NCI-H1092 (cell line): ENCODE measurements at places on chromosomes 16 and 17.

DNA sequence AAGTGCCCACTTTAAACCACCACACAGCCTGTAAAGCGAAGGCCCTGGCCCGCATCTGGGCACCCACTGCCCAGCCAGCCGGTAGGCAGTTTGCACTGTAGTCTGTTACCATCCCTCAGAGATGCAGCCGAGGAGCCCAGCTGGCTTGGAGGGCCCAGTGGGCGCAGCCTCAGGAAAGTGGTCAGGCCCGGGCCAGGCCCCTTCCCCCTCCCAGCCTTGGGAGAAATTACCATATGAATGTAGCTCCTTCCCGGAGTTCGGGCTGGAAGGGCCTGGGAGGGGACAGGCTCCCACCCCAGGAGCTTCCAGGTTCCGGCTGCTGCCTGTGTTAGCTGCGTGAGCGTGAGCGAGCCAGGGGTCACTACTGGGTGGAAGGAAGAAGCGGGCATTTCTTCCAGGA lies 325.4 kb downstream of the SEC14L1 start:
- no peak for DNase-seq

- DNase-seq = no peak
Measured at GRCh38 chr16:88298833-88299745, 83.7 kb upstream of the ZNF469 start.

DNA sequence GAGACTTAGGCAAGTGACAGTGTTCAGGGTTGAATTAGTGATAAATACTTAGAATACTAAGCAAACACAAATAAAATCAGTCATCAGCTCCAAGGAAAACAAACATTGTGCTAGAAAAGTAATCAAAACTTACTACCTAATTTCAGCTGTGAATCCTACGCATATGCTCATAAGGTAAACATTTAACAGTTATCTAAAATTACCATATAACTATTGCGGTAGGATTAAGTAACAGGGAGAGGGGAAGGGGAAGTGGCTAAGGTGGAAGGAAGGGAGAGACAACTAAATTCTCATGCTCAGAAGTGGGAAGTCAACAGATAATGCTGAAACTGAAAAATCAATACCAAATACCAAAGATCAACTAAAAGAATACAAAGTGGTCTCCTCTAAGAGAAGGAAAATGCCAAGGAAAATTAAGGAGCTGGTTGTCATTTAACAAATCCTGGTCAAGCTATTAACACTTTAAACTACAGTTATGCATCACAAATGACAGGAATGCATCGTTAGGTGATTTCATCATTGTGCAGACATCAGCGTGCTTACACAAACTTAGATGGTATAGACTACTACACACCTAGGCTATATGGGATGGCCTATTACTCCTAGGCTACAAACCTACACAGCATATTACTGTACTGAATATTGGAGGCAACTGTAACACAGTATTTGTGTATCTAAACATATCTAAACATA lies 20.0 kb downstream of the USP32 start:
- no peak for DNase-seq

DNA sequence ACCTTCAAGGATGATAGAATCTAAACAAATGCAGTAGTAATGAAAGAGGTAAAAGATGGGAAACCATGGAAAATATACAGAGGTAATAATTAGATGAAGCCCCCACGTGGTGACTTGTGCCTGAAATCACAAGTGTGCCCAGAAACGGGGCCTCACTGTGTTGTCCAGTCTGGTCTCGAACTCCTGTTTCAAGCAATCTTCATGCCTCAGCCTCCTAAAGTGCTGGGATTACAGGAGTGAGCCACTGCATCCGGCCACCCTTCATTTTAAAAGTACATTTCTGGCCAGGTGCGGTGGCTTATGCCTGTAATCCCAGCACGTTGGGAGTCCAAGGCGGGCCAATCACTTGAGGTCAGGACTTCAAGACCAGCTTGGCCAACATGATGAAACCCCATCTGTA lies 14.2 kb upstream of the PRR14 start:
- DNase-seq = no peak

DNA sequence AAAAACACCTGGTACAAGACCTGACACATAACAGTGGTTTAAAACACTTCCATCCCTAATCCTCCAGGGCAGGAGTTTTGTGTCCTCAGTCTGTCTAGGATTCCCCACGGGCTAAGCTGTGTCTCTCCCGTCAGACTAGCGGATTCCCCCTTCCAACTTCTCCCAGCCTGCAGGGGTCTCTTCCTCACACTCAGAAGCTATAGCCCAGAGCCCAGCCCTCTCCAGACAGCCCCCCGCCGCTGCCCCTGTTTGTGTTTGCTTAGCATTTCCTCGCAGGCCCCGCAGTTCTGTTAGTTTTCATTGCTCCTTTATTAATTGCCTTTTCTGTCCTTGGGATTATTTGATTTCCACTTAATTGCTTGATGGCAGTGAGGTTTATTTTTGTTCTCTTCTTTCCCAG lies 91.2 kb downstream of the TMEM132E start:
- DNase-seq = no peak

GRCh38 chr17:72810991-72811508 lies 281.4 kb downstream of the SLC39A11 start:
- DNase-seq = no peak

GRCh38 chr17:4362141-4362540 lies 4.3 kb downstream of the UBE2G1 start:
- DNase-seq = no peak

DNA sequence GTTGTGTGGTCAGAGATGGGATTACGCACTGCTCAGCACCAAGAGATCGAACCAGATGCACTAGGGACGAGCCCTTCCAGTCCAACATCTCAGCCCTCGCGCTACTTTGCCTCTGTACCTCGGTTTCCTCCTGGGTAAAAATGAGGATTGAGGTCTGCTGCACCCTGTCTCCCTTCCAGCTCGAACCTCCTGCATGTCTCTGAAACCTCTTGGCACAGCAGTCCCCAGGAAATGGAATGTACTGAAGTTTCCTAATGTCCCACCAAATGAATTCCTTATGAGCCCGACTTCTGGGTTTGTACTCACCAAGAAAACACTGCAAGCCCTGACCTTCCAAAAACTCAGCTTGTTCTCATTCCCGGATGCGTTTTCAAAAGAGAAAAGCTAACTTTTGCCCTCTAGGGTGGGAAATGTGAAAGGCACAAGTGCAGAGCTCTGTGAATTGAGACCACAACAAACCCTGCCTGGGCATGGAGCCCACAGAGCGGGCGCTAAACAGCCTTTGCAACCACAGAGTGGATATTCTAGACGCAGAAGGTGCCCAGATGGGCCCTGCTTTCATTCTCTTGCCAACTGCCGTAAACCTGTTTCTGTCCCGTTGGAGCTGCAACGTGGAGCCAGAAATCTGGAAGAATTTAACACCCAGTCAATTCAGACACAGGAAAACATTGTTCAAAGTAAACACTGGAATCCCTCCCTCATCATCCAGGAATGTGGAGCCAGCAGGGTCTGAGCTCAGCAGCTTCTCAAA lies 10.3 kb downstream of the CDRT4 start:
- DNase-seq = peak; percentile 66

DNA sequence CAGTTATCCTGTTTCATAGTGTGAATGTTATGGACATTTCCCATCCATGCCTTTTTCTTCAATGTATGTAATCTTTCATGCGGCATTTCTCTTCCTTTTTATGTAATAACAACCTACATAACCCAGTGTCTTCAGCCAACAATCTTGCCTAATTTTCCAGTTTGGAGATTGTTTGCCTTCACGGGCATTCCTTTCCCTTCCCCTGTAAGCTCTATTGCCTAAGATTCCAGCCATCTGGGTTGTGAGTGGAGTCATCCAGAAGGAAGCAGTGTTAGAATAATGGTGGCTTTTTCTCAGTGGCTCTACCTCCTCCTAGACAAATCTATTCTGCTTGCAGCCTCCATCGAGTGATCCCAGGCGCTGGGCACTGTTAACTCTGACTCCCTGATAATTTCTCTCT lies 22.3 kb downstream of the SYCE1L start:
- no peak for DNase-seq

DNA sequence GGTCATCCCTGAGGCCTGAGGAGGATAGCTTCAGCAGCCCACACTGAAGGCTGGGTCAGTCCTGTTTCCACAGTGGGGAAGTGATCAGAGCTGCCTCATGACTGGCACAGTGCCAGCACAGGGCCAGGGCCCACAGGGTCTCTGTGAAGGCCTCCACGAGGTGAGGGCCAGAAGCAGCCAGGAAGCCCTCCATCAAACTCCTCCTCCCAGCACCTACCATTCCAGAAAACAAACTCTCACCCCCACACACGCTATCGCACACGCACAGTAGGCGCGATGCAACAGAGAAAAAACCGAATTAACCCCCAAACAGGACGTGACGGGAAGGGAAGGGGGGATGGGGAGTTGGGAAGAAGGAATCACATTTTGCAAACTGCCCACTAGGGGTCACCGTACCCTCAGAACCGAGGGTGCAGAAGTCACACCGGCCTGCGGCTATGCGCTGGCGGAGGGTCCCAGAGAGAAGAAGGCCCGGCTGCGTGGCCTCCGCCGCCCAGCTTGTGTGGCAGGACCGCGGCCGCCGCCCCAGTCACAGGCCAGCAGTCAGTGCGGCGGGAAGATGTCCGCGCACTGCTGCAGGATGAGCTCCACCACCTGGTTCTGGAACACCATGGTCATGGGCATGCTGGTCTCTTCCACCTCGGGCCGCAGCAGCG lies 37.6 kb downstream of the ARHGAP27 start:
- peak; percentile 60 for DNase-seq

- no peak for DNase-seq
Measured at GRCh38 chr16:8576141-8577004, 13.9 kb downstream of the TMEM114 start.

- no peak for DNase-seq
Measured at GRCh38 chr16:52372313-52372712, 174.6 kb downstream of the TOX3 start.

- DNase-seq = no peak
Measured at GRCh38 chr17:81821603-81822311, 11.3 kb downstream of the MCRIP1 start.

DNA sequence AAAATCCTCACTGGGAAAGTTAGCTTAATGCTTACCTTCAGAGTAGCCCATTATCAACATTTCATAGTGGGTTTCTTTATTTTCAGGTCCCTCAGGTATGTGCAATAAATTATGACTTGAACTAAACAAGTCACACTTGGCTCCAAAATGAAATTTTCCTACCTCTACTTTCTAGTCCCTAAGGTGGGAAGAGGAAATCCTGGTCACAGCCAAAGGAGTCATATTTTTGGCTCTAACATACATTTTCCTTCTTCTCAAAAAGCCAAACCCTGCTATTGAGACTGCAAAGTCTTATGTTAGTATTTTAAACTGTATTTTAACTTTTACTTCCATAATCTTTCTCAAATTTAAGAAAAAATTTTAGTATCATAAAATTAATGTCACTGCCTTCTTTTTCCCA lies 128.9 kb downstream of the BRIP1 start:
- no peak for DNase-seq

GRCh38 chr17:17384291-17384615 lies 81.1 kb downstream of the NT5M start:
- DNase-seq = no peak

GRCh38 chr17:75114552-75115314 lies 5.0 kb downstream of the ARMC7 start:
- no peak for DNase-seq

- DNase-seq = no peak
Measured at GRCh38 chr17:66928949-66929348, 35.6 kb upstream of the CACNG4 start.
